ENCODE measurements at places on chromosomes 11 and 22.

DNA sequence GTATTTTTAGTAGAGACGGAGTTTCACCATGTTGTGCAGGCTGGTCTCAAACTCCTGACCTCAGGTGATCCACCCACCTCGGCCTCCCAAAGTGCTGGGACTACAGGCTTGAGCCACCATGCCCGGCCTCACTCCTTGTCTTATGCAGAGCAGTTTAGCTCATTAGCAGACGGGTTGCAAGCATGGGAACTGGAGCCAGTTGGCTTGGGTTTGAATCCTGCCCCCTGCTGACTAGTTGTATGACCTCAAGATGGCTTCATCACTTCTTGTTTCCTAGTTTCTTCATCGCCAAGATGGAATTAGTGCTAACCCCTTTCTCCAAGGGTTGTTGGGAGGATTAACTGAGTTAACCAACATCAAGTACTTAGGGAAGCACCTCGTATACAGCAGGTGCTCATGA is 23.4 kb upstream of the RASD2 start:
- no peak for DNase-seq

GRCh38 chr11:62602141-62603071 is 741 bp upstream of the MTA2 start:
- DNase-seq: peak; percentile 15

GRCh38 chr11:128694618-128695481 is 978 bp downstream of the FLI1 start:
- DNase-seq: no peak

DNA sequence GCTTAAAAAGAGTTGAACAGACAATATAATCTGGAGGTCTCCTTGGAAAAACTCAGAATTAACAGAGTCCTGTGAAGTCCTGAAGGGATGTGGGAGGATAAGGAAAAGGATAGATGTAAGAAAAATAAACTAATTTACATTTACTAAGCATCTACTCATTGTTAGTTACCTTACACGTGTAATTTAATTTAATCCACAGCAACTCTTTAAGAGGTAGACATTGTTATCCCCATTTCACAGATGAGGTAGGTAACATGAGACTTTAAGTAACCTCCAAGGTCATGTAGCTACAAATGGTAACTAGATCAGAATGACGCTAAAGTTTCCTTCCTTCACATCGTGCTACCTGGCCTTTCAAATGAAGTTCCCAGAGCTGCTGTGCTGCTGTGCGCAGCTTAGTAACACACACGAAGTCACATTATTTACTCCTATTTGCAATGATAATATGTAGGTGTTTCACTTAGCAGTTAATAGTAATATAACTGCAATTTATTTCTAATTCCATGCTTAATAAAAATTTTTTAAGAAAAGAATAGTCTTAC is 5.7 kb upstream of the PDE3B start:
- DNase-seq: no peak

DNA sequence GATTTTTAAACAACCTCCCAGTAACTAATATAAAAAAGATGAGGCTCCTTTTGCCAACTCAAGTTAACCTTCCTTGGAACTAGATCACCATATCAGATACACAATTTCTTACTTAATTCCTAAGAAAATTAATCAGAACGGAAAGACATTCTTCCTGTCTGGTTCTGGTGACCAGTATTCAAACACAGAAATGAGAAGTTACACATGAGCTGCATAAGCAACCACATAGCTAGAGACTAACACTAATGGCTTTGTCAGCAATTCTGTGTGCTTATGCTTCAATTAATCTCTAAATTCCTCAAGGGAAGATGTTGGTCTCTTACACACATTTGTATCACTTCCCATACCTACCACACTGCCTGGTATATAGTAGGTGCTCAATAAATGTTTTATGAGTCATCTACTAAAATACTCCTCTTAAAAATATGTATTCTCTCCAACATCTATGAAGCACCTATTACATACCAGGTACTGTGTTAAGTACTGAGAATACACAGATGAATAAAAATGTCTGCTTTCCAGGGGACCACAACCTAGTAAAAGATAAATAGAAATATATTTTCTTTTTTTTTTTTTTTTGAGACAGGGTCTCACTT is 54.5 kb downstream of the GAB2 start:
- no peak for DNase-seq

DNA sequence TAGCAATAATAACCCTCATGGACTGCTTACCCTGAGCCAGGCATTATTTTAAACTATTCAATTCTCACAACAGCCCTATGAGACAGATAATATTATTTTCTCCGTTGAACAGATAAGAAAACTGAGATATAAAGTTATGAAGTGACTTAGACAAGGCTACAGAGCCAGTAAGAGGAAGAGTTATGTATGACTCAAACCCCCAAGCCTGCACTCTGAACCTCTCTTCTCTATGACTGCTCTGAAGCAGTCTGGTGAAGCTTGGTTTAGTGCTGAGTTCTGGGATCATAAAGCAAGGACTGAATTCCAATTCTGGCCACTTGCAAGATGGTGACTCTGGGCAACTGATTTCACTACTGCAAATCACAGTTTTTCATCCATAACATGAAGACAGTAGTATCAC is 34.5 kb downstream of the TNKS1BP1 start:
- no peak for DNase-seq

Measured in effector CD4-positive, alpha-beta T cell (primary cell).